ENCODE measurements at places on chromosomes 7 and 10.

GRCh38 chr7:116493449-116493848 lies 6.1 kb upstream of the CAV2 start:
- DNase-seq = no peak

DNA sequence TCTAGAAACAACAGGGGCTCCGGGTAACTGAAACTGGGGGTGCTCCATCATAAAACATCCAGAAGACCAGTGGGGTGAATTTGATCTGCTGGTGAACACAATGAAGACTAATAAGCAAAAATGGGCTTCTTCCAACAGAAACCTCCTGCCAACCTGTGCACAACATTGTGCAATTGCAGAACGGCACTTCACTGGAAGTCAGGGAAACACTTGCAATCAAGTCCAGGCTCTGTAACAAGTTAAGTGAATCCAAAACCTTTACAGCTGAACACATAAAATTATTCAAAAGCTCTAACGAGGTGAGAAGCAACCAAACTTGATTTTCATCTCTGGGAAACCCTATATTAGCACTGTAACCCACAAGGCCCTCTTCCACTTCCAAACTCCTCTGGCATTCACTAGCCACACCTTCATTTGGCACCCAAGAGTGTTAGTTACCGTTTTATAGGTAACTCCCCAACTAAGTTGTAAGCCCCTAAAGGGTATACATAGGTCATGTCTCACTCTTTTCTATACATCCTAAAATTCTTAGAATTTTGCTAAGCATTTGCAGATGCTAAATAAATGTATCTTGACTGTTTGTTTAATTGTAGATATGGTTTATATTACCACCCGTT lies 22.0 kb downstream of the IMMP2L start:
- no peak for DNase-seq

GRCh38 chr7:72283309-72283708 lies 128.8 kb downstream of the CALN1 start:
- no peak for DNase-seq

- DNase-seq = no peak
These were observed 7.9 kb downstream of the ZNF22 start for GRCh38 chr10:45008524-45009161.

Data from ureter (tissue), 1 donor.